ENCODE measurements at places on chromosomes 12 and 14.

DNA sequence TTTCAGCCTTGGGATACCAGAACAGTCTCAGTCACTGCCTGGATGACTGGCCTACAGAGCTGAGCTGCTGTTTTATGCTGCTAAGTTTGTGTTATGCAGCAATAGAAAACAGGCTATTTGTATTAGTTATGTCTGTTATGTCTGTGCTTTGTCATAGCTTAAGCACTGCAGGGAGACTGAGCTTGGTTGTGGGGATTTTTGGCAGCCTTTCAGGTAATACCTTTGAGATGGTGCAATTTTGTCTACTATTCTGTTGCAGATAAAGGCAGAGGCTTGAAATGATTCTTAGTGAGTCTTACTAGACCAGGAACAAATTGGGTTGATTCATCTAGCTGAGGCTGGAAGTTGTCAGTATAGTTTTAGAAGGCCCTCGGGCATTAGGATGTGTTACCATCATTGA is 201.3 kb upstream of the RBM19 start:
- no peak for DNase-seq

- DNase-seq, result no peak
Observed at GRCh38 chr14:77714926-77715325, 7.0 kb downstream of the SLIRP start.

GRCh38 chr12:90939382-90939781 is 15.6 kb downstream of the CCER1 start:
- no peak for DNase-seq

- DNase-seq, result no peak
Observed at GRCh38 chr14:22563987-22564386, 25.0 kb downstream of the DAD1 start.

- no peak for DNase-seq
Observed at GRCh38 chr14:63573581-63573980, 30.4 kb upstream of the PPP2R5E start.

DNA sequence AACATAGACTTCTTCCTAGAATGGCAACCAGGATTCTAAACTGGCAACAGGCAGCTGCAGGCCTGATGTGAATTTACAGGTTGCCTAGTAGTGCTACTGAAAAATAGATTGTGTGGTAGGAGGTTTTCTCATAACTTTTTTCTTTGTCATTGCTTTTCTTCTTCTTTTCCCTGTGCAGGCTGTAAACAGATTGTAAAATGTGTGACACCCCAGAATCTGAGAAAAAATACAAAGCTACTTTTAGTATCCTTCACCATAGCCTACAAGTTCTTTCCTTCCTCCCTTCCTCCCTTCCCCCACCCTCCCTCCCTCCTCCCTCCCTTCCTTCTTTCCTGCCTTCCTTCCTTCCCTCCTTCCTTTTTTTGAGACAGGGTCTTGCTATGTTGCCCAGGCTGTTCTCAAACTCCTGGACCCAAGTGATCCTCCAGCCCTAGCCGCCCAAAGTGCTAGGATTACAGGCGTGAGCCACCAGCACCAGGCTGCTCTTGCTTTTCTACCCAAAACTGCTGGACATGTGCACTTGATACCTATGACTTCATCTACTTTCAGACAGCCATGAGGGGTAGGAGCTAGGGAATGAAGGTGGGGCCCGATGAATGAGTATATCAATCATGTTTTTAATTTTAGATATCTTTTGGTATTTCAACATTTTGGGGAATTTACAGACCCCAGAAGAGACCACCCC is 114.2 kb upstream of the EEA1 start:
- DNase-seq, result no peak

- no peak for DNase-seq
Observed at GRCh38 chr14:55604900-55605418, 25.0 kb downstream of the KTN1 start.

DNA sequence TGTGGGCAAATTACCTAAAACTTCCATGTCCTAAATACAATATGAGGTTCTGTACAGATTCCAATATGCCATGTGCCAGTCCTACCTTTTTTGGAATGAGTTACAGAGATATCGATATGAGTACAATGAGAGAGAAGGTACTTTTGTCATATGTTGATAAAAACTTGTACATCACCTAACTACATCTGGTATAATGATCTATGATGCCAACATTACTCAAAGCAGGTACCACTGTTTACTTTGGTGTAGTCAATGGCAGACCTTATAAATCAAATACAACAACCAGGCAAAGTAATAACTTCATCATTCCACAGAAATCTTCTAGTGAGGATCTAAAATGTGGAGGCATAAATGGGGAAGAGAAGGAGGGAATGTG is 12.7 kb downstream of the TEP1 start:
- DNase-seq, result no peak

GRCh38 chr14:69268763-69269162 is 8.8 kb downstream of the GALNT16 start:
- DNase-seq, result no peak
